ENCODE measurements at places on chromosomes 2 and 18.
A peak's percentile ranks its signal among the peaks of the same experiment; 100 is the strongest.

DNA sequence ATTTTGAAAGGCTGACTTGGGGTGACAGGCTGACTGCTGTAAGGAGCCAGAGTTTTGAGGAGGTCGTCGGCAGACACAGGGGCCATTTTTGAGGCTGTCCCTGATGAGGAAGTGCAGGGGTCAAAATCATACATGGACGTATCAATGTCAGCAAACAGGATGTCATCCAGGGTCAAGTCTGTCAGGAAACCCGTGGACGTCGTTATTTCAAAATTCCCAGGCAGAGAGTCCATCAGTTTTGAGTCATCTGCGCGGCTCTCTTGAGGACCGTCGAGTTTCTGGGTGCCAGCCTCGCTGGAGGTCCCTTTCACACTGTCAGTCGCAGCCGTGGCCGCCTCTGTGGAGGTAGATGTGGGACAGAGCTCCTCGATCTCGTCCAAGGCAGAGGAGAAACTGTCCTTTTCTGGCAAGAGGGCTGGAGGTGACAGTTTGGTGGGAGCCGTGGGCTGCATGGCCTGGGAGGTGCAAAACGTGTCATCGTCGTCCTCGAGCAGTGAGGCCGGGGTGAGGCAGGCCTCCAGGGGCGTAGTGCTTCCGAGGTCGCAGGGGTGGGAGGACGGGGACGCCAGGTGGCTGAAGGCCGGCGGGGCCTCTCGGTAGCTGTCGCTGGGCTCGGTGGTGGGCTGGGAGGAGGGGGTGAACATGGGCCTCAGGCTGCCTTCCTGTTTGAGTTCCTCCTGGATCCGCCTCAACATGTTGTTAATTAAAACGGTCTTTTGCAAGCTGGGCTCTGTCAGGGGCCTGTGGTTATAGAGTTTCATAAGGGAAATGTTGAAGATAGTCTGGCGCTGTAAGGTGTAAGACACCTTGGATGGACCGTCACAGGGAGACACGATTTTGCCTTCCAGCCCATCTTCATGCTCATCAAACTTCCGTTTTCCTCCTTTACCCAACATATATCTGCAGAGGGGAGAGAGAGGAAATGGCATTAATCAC, 17.5 kb downstream of the SERTAD2 start:
- DNase-seq, result no peak

DNA sequence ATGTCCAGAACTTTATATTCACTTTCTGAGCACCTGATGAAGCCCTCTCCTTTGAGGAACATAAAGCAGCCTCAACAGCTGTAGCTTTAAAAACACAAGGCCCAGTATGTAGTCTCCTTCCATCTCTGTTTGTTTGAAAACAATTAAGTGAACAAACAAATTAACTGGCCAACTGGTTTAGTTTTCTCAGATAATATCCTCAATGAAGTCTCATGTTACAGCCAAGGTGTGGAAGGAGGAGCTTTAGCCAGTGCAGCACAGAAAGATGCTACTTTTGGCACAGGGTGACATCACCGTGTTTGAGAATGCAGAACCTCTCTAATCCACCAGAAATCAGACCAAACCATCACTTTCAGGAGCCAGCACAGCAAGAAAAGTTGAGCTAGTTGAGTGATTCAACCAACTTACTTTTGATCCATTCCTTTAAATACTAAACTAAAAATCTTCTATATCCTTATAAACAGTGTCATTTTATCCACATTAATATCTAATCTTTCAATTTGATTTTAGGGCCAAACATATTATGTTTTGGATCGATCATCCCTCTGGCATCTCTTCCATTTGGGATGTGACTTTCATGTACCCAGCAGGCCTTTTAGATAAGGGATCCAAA, 488.7 kb downstream of the ARHGAP15 start:
- DNase-seq, result no peak

DNA sequence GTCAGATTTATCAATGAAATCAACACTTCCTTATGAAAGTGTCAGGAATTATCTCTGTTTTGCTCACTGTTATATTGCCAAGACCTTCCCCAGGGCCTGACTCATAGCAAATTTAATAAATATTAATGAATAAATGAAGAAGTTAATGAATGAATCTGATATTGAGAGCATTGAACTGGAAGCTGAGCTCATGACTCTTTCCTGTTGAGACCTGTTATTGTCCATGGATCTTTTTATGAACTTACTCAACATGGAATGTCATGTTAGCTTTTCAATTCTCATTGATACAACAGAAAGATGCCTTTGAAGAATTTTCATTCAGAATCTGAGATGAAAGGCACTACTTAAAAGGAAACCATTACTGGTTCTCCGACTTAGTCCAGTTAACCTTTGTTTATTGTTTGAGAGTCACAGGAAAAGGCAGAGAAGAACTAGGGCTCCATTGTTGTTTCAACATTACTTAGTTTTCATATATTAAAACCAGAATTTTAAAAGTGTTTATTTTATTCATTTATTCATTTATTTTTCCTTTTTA, 90.4 kb upstream of the UNC80 start:
- no peak for DNase-seq

- no peak for DNase-seq
Measured at GRCh38 chr2:176106581-176107539, at the start of gene HOXD11. TSS of gene HOXD11 (plus strand) at chr2:176107280. CDS start at chr2:176107356, 76 bp downstream.

DNA sequence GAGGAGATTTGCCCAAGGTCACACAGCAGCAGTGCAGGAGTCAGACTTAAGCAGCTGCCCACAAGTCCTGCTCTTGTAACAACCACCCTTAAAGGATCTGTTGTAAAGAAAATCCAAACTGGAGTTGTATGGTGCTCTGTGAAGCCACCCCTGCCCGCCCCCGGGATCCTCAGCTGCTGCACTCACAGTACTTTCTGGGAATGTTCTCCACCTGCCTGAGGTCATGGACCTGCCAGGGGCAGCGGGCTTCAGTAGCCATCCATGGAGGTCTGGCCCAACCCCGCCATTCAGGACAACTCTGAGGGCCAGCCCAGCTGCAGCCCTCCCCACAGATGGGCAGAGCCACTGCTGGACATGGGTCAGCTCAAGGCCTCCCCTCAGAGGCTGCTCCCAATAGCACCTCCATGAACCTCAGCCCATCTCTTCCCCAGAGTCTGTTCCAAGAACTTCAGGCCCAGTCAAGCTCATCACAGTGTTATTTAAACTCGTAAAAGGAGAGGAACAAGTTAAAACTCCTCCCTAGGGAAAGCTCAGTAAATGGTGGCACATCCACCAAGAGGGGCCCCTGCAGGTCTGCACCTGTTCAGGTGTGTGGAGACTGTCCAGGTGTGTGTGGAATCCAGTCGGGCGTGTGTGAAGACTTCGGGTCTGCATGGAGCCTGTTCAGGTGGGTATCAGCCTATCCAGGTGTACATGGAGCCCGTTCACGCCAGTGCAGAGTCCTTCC, 39.4 kb upstream of the GPC1 start:
- no peak for DNase-seq

GRCh38 chr2:18475884-18476283, 84.6 kb downstream of the RDH14 start:
- DNase-seq, result no peak

DNA sequence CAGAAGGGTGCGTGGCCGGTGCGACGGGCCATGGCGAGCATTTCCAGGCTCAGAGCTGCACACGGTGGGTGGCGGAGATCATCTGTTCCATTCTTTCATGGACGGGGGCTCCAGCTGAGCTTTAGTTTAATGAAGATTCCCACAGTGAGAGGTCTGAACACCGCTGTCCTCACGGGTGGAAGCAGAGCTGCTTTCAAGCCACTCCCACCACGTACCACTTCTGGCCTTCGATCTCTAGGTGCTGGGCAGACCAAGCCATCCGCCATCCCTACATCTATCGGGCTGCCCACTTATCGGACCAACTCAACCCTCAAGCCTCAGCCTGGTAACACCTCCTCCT, 18.5 kb downstream of the GPR35 start:
- DNase-seq, result no peak

DNA sequence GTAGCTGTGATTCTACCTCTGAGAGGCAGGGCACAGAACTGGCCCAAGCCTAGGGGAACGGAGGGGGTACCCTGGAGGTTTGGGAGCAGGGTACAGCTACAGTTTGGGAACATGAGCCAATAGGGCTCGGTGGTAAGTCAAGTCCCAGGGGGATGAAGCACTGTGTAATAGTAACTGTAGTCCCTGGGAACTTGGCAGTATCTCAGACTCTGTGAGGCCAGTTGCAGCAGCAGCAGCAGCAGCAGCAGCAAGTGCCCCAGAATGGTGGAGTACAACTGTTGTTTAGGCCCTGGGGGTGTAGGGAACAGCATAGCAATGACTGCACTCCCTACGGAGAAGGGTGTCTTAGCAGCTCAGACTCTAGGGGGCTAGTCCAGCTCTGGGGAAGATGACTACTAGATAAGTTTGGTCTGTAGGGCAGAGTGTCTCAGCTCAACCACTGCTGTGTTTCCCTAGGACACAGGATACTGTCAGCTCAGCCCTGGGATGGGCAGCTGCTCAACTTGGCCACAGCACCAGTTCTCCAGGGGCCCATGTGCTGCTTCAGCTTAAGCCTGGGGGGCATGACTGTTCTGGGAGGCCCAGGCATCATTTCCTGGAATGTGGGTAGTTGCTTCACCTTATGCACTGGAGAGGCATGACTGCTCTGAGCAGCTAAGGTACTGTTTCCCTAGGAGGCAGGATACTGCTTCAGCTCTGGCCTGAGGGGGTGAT, 20.5 kb downstream of the CARF start:
- DNase-seq, result no peak

- DNase-seq, result no peak
Measured at GRCh38 chr2:169439900-169440299, 39.4 kb upstream of the BBS5 start.

DNA sequence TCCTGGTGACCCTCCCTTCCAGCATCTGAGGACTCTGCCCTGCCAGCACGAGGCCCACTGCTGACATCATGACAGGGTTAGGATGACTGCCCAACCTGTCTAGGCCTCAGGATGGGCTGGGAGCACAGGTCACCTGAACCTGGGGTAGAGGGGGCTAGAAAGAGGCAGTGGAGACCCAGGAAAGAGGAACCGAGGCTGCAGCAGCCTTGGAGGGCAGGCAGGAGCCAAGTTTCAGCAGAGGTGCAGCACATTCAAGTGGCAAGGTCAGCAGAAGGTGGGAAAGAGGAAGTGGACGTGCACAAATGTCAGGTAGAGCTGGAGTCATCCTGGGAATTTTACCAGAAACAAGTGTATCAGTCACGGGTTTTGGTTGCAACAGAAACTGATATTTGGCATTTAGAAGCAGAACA, 13.6 kb upstream of the RAB10 start:
- no peak for DNase-seq

GRCh38 chr18:58207520-58208152, 163.6 kb downstream of the NEDD4L start:
- DNase-seq, result no peak

GRCh38 chr2:229170171-229170570, 100.9 kb downstream of the PID1 start:
- no peak for DNase-seq

- no peak for DNase-seq
Measured at GRCh38 chr2:71521436-71521950, 68.1 kb downstream of the DYSF start.

- no peak for DNase-seq
Measured at GRCh38 chr18:22549260-22549937, 131.7 kb upstream of the CTAGE1 start.

- peak; percentile 7 for DNase-seq
Measured at GRCh38 chr2:68987021-68987503, 12.6 kb downstream of the GKN1 start.

DNA sequence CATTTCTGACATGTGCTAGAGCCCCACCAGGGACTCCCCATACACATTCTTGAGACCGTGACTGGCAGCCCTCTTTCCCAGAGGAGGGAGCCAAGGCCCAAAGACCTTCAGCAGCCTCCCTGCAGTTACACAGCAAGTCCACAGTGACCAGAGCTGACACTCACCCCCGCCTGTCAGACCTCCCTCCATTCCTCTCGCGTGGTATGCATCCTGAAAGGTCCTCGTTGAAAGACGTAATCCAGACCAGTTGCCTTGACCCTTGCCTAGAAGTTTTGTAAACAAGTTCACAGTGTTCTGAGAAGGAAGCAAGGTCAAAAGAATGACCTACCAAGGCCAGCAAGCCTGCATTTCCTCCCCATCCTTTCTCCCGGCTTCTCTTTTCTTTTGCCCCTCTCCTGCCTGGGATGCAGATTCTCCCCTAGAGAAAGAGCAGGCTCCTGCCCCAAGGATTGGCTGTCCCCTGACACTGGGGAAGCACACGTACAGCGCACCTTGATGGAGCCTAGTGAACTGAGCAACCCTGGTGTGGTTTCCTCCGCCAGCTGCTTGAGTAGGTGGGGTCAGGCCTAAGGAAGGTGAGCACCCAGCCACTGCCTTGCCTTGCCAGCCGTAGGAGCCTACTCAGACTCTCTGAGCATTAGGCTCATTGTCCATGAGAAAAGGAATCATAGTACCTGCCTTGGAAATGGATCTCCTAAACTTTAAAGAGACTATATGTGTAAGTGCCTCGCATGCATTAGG, 18.3 kb downstream of the TRIB2 start:
- no peak for DNase-seq

DNA sequence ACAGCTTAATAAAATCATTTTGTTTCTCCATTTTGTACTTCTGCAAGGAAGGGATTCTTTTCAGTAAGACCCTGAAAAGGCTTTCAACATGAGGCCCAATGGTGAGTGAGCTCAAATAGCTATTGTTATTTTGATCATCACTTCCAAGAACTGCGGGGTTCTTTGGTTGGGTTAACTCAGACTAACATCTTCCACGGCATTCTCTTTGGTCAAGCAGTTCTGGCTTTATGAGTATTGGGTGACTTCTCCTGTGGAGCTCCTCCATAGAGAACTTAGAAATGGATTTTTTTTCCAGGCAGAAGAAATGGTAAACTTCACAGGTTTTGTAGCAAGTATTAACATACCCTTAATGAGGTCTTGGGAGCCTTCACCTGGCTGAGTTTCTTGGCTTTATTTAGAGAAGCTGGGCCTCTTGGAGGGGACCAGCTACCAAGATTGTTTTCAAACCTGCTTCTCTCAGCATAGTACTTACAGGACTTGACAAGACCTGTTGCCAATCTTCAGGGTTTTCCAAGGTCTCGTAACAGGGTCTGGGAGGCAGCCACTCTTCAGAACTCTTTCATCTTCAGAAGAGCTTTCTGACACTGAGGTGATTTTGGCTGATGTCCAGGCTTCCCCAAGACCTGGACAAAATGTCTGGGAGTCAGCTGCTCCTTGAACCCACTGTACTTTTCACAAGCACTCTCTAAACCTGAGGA, 353.2 kb upstream of the ETAA1 start:
- no peak for DNase-seq
